ENCODE measurements at places on chromosomes 1 and 21.

DNA sequence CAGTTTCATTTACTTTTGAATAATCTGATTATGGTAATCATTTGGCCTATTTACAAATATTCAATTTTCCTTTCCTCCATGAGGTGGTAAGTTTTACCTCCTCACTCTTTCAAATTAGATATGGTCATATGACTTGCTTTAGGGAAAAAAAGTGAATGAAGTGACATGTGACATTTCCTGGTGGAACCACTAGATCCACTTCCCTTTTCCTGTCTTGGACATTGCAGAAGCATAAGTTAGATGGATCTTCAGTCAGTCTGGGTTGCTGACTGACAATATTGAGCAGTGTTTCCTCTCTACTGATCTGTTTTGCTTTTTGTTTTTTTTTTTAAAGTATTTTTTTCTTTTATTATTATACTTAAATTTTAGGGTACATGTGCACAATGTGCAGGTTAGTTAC, 481.1 kb upstream of the PTBP2 start:
- no peak for DNase-seq

- no peak for DNase-seq
Observed at GRCh38 chr1:167631936-167632614, 2.0 kb downstream of the RCSD1 start.

DNA sequence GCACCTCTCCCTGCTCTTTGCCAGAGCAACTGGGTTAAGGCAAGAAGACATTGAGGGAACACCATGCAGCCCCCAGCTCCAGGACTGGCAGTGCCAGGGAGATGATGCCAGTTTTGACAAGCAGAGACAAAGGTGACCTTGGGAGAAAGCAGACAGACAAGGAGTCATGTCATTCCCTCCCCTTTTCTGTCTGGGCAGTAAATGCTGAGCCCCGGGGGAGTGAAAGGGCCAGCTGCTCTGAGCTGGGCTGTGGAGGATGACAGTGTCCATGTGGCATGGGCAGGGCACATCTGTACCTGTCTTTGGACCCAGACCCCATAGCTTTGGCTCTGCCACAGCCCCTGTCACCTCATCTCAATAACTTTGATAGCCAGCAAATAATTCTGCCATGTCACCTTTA, 24.2 kb downstream of the PLEKHA6 start:
- DNase-seq: no peak

DNA sequence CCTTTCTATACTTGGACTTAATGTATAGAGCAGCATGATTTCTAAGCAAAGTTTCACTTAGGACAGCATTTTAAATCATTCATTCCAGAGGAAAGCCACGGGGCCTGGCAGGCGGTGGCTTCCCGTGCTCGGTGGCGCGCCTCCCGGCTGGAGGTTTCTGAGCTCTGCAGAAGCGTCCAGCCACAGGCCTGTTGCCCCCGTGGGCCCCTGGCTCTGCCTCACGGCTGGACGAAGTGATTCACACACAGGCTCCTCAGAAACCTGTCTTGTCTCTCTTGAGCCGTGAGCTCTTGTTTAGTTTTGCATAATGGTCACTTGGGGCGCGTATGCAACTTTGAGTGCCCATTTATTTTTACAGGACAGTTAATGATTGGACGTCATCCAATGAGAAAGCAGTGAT, 22.1 kb upstream of the DIP2A start:
- no peak for DNase-seq

GRCh38 chr1:212035835-212036605, 472 bp downstream of the DTL start:
- no peak for DNase-seq

DNA sequence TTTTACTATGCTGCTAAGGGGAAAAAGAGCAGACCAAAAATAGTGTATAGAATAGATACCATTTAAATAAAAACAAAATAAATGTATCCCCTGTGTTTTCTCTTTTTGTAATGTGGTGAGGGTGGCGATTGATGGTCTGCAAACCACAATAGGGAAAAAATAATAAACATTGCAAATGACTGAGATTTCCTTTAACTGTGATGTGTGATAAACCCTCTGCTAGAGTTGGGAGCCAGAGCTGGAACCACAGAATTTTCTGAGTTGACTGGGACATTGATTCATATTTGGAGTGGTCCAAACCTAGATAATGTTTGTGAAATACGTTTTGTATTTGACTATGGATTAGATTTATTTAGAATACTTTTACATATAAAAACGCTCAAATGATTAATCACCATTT, 70.6 kb upstream of the PTGFR start:
- no peak for DNase-seq

DNA sequence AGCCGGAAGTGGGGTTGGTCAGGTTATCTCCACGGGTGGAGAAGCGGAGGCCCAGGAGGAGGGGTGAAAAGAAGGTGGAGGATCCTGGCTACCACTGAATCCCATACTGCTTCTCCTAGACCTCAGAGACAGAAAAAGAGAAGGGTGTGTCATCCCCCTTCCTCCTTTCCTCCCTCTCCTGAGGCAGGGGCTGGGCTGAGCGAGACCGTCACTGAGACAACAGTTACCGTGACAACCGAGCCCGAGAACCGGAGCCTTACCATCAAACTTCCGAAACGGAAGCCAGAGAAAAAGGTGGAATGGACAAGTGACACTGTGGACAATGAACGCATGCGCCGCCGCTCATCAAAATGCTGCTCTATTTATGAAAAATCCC, 42.1 kb upstream of the NBPF3 start:
- DNase-seq: peak; percentile 26

DNA sequence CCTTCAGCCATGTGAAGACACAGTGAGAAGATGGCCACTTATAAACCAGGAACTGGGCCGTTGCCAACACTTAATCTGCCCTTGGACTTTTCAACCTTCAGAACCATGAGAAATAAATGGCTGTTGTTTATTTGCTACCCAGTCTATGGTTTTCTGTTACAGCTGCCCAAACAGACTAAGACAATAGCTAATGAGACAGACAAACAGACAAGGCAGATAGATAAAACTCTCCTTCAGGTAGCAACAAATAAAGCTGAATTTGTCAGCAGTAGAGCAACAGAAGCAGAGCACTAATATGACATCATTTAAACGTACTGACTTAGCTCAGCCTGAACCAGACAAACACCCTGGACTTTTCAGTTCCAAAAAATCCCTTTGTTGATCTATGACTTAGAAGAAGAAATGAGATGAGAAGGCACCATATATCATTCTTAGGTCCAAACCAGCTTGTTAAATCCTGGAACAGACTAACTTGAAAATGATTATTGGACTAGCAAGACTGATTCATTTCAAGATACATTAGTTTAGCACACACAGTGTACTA, 27.0 kb downstream of the ZZZ3 start:
- DNase-seq: no peak

- no peak for DNase-seq
Observed at GRCh38 chr1:239536165-239536849, 149.9 kb downstream of the CHRM3 start.

DNA sequence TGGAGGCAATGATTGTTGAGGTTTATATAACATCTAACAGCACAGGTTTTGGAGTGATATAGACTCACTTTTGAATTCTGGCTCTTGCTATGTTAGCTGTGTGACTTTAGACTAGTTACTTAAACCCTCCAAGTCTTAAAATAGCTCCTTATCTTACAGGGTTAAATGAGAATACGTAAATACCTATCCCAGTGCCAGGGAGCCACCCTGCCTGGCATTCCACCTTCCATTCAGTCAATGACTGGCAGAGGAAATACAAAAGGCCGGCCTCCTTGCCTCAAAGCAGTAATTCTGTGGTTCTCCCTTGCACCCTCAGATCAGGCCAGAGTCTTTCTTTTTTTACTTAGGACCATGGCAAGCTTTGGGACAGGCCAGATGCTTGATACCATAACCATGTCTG, 31.8 kb downstream of the DBT start:
- no peak for DNase-seq

GRCh38 chr1:118783095-118783758, 204.9 kb downstream of the TBX15 start:
- peak; percentile 43 for DNase-seq

- DNase-seq: peak; percentile 76
Observed at GRCh38 chr1:22556391-22557104, 6.7 kb upstream of the EPHA8 start.

- DNase-seq: no peak
Observed at GRCh38 chr1:161510477-161510876, 5.2 kb downstream of the FCGR2A start.

- no peak for DNase-seq
Observed at GRCh38 chr1:202072211-202072765, 50.4 kb upstream of the GPR37L1 start.

DNA sequence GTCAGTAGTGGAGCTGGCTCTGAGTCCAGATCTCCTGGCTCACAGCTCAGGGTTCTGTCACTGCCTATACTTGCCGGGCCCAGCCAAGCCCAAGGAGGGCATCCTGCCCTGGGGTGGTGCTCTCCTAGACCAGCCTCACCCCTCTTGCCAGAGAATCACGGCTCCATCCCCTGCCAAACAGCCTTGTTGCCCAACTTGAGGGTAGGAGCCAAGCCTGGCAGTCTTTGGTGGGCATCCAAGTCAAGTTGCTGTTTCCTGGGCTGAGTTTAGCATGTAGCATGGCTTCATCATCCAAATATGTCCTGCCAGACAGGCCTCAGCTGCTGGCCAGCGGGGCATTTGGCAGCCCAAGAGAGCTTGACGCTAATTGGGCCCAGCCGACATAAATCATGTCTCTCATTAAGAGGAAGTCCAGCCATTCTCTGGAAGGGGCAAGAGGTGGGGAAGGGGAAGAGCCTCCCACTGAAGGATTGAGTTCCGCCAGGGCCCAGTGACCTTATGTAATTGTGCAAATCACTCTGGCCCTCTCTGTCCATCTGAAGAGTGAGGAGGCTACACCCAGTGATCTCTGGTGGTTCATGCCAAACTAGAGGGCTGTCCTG, 22.6 kb upstream of the TRABD2B start:
- no peak for DNase-seq

GRCh38 chr1:221053889-221054288, 174.6 kb downstream of the HLX start:
- DNase-seq: no peak

GRCh38 chr1:19122668-19123067, 87.4 kb downstream of the UBR4 start:
- DNase-seq: no peak

GRCh38 chr1:234643111-234643849, 33.3 kb upstream of the IRF2BP2 start:
- DNase-seq: no peak

DNA sequence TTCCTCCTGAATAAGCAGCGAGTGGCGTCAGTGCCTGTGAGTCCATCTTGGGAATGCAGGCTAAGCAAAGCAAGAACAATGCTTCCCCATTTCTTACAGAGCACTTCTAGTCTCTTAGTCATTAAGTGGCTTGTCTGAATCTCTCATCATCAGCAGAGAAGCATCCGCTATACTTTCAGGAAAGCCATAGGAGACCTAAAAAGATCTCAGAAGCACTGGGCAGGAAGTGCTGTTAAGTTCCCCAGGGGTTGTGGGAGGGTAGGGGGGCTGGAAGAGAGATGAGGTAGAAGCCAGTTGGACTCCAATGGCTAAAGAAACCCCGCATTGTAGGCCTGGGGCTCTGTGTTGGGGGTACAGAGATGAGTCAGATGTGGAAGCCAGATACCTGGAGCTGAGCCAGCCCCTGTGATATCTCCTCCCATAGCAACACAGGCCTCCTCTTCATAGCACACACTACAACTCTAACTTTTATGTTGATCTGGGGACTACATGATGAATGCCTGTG, 44.9 kb downstream of the SYT6 start:
- DNase-seq: no peak

- no peak for DNase-seq
Observed at GRCh38 chr21:24681456-24681855, 925.8 kb downstream of the MRPL39 start.

GRCh38 chr1:71311376-71311775, 230.5 kb upstream of the ZRANB2 start:
- no peak for DNase-seq

DNA sequence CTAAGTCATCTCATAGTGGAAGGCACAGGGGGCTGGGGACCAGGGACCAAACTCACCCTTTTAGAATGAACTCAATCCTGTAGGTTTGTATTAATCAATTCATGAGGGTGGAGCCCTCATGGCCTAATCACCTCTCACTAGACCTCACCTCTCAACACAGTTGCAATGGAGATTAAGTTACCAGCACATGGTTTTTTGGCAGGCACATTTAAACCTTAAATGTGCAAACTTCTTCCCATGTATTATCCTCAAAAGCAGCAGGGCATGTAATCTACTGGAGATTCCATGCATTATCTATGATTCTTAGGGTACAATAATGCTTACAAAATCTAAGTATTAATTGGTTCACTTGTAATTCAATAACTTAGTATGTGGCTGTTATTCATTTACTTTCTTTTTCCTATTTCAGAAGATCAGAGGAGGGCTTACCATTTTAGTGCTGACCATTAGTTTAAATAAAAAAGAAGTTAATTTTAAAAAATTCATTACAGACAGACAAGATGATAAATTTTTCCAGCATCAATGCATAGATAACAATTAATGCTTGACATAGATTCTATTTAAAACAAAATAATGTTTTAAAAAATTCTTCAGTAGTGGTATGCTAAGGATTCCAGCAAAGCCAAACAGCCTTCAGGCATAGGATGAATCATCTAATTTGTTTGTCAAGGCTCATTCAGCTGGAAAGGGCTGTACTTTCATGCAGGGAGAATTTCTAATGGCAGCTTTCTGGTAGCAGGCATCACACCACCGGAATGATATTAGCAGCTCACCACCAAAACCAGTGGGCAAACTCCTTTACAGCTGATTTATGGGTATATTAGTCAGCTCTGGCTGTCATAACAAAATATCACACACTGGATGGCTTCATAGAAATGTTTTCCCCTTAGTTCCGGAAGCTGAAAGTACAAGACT, 124.6 kb upstream of the ZNF648 start:
- peak; percentile 46 for DNase-seq

- no peak for DNase-seq
Observed at GRCh38 chr1:97377432-97378034, 543.3 kb downstream of the DPYD start.

DNA sequence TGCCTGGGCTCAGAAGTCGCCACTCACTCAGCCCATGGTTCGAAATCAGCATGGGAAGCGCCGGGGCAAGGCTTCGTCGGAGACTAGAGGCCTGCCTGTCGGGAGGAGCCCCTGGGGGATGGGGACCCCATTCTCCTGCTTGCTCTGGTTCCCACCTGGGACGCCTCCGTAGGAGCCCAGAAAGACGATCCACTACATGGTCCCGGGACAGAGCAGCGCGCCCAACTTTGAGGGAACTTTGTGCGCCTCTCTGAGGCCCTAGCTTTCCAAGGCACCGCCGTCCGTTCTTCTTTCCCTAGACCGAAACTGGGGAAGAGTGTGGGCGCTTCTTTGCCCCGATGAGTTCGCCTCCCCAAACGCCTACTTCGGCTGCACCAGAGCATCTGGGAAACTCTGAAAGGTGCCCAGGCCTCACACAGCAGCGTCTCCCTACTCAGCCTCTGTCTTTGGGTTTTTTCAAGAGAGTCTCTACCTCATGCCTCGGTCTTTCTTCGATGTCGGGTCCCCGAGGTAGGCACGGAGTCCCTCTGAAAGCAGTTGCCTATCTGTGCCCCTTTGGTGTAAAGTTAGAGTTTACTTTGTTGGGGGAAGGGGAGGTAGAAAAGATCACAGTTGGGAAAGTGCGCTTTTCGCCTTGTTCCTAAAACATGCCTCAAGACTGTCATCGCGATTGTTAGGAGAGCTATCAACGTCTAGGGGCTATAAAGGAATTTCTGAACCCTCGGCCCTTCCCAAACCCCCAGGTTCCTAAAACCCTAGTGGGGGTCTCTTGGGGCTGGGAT, 14.0 kb downstream of the NR5A2 start:
- no peak for DNase-seq

Measured in iPS-NIHi11 (cell line).